ENCODE measurements at places on chromosomes 12 and 14.

DNA sequence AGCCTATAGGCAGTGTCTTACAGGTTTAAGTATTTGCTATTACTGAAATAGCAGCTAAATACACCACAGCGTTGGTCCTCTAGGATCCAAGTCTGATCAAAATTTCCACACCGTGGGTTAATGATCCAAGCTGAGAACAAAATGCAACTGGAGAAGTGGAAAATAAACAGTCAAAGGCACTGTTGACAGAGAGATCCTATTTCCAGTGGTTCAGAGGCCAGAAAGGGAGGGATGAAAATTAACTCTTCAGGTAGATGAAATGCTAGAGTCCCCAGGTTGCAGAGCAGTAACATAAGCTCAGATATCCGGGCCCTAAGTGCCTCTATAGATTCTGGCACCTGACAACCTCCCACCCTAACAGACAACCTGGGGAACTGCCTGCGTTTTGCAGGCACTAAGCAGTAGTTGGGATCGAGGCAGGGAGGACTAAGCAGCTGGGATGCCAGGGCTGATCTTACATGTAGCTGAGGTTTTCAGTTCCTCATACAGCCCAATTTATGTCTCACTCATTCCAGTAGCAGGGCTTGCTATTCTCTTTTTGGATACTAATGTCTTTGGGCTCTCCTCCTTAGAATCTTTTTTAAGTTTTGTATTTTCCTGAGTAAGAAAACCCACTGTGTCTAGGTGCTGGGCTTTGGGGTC, 42.7 kb upstream of the CRACR2A start:
- DNase-seq = no peak

GRCh38 chr12:12608557-12608957, 3.1 kb upstream of the CREBL2 start:
- DNase-seq = no peak

GRCh38 chr12:68559246-68559645, 51.5 kb upstream of the RAP1B start:
- no peak for DNase-seq

GRCh38 chr14:96797582-96798349, 584 bp downstream of the VRK1 start:
- peak; percentile 36 for DNase-seq

DNA sequence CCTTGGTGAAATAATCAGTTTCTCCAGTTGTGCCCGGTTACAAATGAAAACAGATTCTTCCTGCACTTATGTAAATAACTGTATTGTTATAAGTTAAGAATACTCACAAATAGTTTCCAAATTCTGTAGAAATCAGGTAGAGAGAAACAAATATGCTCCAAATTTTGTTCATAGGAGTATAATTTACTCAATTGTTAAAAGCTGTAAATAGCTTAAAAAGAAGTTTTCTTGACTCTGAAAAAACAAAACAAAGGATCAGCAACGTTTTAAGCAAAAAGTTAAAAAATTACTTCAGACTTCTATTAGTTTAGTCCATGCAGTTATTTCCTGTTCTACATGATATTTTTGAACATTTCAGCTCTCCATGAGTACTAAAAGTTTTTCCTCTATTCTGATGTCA, 30.0 kb upstream of the SLC38A4 start:
- DNase-seq = no peak

GRCh38 chr12:96751626-96752025, 155.4 kb upstream of the NEDD1 start:
- DNase-seq = no peak

- no peak for DNase-seq
Measured at GRCh38 chr12:106378788-106379187, 21.2 kb downstream of the POLR3B start.

DNA sequence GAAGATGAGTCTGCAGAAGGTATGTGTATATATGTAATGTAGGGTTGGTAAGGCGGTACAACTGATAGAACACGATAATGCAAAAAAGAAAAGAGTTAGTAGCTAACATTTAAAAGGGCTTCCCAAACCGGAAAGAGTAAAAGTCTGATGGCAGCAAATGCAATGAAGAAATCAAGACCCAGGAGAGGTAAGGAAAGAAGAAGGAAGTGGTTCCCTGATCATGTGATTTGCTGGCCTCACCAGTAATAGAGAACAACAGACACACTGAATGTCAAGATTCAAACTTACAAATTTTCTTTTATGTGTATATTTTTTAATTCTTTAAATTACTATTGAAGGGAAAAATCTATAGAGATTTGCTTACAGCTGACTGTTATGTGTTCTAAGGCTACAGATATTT, 18.4 kb downstream of the ZFC3H1 start:
- DNase-seq = no peak

Measured in stimulated activated naive B cell treated with anti-CD40 and anti-IgM and Interleukin-4, amounts not matched to agents 10 μg/mL and 1 μg/mL and 100 μg/mL, for 72 hours (primary cell).